ENCODE measurements at places on chromosomes 1 and 21.

GRCh38 chr21:44444286-44444931, 10.9 kb upstream of the LRRC3 start:
- no peak for DNase-seq

- DNase-seq = no peak
These were observed 50.6 kb downstream of the RPRD2 start for GRCh38 chr1:150414592-150414991.

DNA sequence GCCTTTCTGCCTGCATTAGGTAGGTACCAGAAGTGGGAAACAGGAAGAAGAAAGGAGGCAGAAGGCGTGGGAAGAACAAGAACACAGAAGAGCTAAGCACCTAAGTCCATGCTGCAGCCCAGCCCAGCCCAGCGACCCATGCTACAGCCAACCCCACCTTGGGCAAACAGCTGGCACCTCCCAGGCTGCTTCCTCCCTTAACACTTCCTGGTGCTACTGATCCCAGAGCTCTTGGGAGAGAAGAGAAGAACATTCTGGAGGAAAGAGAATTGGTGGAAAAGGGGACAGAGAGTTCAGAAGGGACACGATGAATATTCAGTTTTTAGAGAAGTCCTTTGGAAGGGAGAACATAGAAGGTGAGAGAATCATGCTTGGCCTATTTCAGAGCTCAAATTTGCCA, 28.5 kb downstream of the PLEKHA6 start:
- no peak for DNase-seq

DNA sequence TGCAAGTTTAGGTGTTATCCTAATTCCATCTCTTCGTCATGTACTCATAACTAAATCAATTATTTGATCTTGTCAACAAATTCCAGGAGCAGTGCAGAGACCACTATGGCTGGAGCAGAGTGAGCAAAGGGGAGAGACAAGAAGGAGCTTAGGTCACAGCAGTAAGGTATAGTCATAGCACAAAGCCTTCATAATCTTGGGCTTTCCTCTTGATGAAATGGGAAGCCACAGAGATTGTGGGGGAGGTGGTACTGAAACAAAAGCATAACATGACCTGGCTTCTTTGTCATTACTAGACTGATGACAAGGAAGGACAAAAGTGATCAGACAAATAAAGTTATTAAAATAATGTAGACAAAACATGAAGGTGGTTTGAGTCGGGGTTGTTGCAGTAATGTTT, 60.1 kb upstream of the PTGS2 start:
- DNase-seq = no peak

DNA sequence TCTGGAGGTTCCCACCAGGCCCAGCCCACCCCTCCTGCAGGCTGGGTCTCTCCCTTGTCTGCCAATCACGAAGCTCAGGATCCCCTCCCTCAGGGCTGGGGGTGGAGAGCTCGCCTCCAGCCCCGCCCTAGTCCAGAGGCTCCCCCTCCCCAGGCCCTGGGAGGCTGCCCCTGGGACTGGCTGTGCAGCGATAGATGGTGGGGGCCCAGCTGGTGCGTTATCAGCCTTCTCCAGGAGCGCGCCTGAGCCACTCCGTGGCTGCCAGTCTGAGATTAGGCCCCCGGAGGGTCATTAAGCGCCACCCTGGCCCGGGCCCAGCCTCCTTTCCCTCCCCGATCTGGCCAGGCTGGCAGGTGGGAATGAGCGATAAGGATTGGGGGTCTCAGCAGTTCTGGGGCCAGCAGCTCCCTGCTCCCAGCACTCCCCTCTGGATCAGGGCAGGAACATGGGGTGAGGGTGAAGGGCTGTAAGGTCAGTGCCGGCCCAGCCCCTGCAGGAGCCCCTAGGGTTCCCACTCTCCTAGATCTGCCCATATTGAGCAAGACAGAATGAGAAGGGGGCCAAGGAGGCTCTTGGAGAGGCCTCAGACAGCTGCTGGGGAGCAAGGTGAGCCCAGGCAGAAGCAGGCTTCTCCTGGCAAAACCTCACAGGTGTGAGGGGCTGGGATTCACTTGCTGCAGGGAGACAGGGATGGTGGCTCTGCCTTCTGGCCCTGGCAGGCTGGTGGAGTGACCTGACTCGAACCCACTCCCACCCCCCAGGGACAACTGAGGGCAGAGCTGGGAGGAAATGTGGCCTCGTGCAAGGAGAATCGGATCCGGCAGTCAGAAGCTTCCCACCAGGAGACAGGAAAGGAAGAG, 8.5 kb downstream of the PDZK1IP1 start:
- DNase-seq = no peak

GRCh38 chr1:22850681-22851080, 122.0 kb downstream of the LACTBL1 start:
- no peak for DNase-seq

DNA sequence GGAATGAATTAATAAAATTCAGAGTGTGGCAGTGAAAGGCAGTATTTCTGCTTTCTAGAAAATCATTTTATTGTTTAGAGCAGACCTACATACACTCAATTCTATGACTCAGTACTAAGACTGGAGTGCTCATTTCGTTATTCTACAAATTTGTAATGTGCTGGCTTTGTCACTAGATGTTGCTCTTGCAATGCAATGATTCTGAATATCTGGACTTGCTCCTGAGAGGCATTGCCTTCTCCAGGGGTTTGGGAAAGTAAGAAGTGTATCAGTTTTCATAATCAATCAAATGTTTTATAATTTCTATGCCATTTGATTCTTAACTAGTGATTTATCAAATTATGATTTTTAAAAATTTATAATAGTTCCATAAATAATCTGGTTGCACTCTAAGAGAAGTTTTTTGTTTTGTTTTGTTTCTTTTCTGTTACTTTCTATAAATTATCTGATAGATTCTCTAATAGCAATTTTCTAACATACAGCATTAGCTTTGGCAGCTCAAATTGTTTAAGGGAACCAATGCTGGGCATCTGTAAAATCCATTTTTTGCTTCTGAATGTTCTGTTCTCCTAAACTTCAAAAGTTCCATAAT, 280.5 kb upstream of the SGIP1 start:
- no peak for DNase-seq

GRCh38 chr1:91123773-91124172, 101.9 kb upstream of the ZNF644 start:
- no peak for DNase-seq

- no peak for DNase-seq
These were observed 27.9 kb downstream of the EPHB2 start for GRCh38 chr1:22738522-22738921.

DNA sequence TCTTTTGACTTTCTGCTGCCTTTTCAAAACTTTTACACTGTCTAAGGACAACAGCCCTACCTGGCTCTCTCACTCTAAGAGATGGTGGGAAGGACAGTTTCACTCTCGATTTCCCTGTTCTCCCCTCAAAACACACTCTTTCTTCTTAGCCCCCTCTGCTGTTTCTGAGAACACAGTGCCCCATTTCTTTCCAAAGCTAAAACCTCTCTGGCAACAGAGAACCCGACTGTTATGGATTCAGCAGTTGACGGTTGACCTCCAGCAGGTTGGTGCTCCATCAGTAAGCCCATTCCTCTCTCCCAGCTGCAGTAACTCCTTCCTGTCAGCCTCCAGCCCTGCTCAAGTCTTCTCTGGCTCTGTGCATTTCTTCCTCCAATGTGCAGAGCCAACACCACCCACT, 88.2 kb upstream of the ABCD3 start:
- DNase-seq = no peak

GRCh38 chr1:31931593-31932225, 6.5 kb downstream of the PTP4A2 start:
- DNase-seq = no peak

DNA sequence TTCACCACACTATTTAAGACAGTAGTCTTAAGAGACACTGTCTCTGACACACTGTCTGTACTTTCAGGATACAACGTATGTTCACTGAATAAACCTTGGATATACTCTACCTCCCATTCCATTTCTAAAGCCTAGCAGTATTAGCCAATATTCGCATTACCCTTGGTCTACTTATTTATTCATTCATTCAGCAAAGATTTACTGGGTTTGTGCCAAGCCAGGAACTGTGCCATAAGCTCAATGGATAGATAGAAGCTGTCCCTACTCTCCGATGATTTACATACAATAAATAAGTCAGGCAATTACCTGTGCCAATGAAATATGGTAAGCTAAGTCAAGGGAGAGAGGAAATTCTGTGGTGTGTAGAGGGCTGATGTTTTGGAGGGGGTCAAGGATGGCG, 195.2 kb upstream of the RAB4A start:
- DNase-seq = no peak

DNA sequence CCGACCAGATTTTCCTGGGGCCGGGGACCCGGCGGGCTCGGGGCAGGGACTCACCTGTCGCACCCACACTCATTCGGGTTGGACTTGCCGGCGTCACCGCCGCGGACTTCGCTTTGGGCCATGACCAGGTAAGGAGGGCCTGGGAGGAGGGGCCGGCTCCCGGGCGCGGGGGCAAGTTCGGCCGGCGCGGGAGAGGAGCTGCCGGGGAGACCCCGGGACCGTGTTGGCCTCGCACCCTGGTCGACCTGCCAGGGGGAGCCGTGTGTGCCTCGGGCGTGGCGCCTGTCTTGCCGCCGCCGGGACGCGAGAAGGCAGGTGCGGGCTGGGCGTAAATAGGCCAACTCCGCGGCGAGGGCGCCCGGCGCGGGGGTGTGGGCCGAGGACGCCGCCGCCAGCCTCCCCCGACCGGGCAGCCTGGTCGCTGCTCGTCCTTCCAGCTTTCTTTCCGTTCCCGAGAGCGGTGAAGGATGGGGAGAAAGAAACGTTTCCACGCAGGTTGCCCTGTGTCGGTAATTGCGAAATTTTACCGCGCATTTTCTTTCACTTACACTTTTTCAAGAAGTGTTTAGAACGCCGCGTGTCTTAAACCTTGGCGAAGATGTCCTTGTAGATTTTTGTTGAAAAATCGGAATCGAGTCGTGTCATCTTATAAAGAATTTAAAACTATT, 558 bp downstream of the USP1 start:
- no peak for DNase-seq

DNA sequence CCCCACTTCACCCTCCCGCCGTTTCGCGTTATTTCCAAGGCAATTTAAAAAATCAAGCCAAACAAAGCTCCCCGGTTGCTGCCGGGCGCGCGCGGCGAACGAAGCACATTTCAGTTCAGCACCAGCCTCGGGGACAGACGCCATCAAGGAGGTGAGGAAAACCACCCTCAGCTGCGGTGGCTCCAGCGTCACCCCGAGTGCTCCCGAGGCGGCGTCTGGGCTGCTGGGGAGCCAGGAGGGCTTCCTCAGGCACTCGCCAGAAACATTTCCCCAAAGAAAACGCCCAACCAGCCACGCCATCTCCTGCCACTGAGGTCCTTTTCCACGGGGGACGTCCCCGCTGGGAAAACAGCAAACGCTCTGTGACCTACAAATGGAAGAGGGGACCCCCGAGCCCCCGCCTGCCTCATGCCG, 623 bp downstream of the GNG4 start:
- DNase-seq = peak; percentile 78

DNA sequence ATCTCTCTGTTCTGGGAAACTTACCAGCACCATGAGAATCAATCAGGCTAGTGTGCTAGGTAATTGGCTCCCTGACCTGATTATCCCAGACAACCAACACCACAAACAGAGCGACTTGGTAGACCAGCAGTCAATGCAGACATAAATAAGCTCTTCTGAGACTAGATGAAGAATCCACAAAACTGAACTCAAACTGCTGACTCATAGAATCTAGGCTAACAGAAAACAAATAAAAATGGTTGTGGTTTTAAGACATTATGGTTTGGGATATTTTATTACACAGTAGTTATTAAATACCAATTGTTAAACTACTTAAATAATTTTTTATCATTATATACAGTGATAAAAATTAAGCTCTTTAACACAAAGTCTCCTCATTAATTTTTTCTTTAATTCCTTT, 535.7 kb downstream of the COL11A1 start:
- DNase-seq = no peak

GRCh38 chr1:247738315-247738714, at the start of gene OR14K1:
Gene OR14K1, plus strand, starts transcription at chr1:247738615. Its CDS starts 0 bp downstream, at chr1:247738615.
- DNase-seq = no peak

DNA sequence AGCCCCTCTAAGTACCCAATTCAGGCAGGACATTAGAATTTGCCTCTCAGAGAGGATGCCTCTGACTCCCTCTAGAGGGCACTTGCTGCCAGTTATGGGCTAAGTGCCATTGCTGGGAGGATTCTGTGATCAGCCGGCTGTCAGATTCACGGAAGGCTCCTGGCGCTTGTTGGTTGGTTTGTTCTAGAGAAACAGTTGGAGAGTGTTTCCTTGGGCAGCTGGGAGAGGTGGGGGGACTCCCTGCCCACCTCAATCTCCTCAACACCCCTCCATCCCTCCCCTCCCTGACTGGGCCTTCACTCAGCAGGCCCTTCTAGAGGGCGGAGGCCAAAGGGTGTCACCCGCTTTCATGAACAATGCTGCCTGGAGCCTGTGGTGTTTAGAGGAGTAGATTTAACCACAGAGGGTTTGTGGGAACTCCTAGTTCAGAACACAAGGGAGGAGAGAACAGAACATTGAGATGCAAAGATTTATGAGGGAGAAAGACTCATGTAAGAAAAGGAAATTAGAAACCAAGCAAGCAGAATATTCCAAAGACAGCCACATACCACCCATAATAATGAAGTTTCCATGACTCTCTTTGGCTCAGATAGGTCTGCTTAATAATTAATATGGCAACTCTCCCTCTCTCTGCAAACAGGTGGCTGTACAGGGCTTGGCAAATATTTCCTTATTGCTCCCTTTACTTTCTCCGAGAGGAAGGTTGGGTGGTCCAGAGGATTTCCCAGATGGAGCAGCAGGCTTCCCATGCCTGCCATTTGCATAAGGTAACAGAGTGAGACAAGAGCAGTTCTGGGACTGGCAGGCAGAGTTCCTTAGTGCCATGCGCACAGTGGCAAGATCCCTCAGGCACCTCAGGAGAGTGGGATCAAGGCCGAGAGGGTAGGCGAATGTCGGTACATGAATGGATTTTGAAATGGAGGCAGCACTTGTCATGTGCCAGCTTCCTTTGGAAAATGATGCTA, 30.0 kb upstream of the ACP6 start:
- peak; percentile 64 for DNase-seq

- DNase-seq = no peak
These were observed 297.0 kb downstream of the DISC1 start for GRCh38 chr1:231923491-231924041.

DNA sequence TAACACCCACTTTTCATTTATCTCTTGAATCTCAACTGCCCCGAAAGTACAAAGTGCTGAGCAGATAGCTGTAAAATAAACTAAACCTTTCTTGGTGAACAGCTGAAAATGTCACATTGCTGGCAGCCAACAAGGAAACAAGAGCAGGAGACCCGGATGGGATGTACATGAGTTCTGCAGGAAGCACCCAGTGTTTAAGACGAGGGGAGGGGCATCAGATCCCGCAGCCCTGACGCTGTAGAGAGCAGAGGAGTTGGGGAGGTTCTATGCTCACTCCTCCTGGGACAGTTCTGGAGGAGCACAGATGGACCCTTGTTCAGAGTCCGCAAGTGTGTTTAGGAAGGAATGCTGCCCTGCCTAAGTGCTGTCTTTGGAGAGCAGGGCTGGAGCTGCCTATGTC, 32.0 kb upstream of the EPHA8 start:
- no peak for DNase-seq
